Mesenchymal stem cell (in vitro differentiated cells and primary cell): ENCODE measurements at places on chromosomes 12 and 14.

DNA sequence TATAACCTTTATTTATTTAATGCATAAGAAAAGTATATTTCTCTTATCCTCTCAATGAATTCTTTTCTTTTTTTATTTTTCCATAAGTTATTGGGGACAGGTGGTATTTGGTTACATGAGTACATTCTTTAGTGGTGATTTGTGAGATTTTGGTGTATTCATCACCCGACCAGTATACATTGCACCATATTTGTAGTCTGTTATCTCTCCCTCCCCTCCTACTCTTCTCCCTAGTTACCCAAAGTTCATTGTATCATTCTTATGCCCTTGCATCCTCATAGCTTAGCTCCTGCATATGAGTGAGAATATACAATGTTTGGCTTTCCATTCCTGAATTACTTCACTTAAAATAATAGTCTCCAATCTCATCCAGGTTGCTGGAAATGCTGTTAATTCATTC lies 1900.0 kb upstream of the SEL1L start:
- no peak for DNase-seq

GRCh38 chr14:76509311-76509710 lies 133.4 kb downstream of the ESRRB start:
- no peak for DNase-seq

- no peak for DNase-seq
Observed at GRCh38 chr12:45915405-45915804, 75.0 kb downstream of the SCAF11 start.

DNA sequence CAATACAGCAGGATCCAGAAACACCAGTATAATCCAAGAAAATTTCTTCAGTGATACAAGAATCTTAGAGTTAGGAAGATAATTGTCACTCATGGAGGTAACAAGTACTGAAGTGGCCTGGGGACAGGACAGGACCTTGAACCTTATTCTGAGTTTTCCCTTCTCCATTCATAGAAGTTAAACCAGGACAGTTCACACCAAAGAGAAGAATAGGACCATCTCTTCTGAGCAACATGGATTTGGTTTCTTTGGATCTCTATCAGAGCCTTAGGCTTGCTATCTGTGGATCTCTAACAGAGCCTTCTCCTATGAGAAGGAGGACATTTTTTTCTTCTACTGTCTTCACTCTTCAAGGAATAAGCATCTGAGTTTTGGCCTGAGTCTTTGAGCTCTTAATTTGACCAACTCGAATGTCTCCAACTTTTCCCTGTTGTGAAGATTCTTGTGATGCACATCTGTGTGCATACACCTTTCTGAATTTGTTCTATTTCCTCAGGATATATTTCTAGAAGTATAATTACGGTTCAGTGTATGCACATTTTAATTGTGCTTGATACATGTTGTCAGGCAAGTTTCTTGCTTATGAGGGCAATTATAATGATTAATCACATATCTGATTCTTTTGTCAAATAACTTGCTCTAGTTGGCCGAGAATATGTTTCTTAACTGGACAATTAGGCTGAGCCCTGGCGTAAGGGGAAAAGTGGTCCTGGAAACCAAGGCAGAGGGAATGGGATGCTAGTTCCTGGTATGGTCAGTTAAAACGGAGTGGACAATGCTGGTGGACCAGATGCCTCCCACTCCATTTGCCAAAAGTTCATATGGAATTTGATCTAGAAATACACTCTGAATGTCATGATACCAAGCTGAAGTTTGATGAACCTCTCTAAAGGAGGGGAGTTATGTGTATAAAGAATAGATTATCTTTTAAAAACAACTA lies 6.6 kb downstream of the KRT6A start:
- DNase-seq, result no peak

DNA sequence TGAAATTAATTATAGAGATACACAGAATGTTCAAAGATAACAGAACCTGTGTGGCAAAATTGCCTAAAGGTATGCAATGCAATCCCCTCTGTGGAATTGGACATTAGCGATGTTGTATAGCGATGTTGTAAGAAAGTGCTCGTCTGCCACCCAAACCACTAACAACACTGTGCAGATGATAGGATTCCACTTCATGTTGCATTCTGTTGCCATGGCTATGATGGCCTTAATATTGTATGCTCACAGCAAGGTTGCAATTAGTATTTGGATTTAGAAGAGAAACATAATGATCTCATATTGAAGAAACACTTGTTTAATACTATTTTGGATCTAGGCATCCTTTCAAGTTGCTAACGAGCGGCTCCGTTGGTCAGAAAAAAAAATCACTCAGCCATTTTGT lies 260.3 kb downstream of the BCAT1 start:
- DNase-seq, result no peak

GRCh38 chr12:91072931-91073330 lies 15.1 kb upstream of the KERA start:
- DNase-seq, result no peak

- DNase-seq, result peak; percentile 46
Observed at GRCh38 chr14:48373981-48374380, 698.6 kb upstream of the MDGA2 start.

GRCh38 chr12:92188517-92189188 lies 43.0 kb upstream of the BTG1 start:
- no peak for DNase-seq

GRCh38 chr12:104313568-104314241 lies 10.2 kb downstream of the EID3 start:
- no peak for DNase-seq

DNA sequence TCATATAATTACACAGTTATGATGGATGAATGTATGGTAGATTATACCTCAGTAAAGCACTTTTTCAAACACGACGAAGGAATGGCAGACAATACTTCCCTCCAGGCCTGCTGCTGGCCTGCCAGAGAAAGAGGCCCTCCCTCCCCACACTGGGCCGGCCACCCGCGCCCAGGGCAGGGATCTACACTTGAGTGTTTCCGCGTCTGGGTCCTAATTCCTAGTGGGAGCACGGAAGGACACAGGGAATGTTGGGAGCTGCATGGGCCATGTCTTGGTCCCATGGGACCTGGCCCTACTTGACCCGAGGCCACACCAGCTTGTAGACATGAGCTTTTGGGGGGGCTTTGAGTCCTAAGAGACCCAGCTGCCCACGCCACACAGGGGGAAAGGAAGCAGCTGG lies 52.0 kb downstream of the STX2 start:
- DNase-seq, result no peak

DNA sequence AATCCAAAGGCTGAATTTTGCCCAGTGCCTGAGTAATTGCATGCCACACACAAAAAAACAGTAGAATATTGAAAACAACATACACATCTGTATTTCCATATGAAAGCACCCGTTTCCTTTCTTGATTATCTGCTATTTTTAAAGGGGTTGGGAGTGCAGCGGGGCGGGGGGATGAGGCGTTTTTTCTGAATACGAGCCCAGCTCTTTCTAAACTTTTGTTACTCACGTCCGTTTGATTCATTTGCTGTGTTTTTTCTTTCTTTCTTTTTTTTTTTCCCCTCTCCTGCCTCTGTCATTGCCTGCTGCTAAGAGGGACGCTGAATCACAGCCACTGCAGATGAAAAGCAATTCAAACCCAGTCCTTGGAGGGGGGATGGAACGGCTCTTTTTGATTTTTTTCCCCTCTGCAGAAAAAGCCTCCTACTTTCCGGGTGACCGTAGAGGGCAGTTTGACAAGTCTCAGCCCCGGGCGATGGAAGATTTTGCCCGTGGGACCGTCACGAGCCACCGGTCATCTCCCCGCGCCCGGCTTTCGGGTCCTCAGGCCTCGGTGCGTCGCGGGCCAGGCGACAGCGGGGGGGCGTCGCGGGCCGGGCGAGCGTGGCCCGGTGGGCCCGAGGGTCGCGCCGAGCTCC lies 572 bp upstream of the RASSF8 start:
- peak; percentile 86 for DNase-seq

DNA sequence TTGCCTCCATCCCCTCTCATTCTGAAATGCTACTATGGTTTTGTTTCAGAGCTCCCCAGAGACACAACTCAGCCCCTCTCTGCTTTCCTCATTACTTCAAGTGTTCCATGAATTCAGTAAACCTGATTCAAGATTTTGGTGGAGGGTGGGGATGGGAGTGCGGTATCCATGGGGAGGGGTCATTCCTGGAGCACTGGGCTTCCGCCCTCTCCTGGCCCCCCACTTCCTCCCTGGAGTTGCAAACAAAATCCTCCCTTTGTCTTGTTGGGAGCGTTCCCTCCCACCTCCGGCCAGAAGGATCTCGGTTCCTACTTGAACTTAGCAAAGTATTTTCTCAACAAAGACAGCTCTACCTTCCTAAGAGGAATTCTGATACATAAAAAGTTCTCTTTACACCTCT lies 71.8 kb upstream of the LTA4H start:
- no peak for DNase-seq

DNA sequence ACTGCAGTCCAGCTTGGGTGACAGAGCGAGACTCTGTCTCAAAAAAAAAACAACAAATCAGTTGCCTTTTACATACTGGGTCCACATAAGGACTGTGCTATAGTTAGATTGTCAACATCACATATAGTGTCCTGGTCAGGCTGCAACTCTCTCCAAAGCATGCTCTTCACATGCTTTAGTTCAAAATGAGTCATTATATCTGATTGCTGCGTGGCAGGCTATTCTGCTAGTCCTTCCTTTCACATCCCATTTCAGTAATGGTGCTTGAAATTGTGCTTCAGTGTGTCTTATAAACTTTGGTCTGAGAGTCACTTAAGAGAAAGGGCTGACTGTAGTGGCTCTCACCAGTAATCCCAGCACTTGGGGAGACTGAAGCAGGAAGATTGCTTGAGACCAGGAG lies 6.9 kb downstream of the LETMD1 start:
- DNase-seq, result no peak

- no peak for DNase-seq
Observed at GRCh38 chr14:94992046-94992445, 165.3 kb downstream of the DICER1 start.

DNA sequence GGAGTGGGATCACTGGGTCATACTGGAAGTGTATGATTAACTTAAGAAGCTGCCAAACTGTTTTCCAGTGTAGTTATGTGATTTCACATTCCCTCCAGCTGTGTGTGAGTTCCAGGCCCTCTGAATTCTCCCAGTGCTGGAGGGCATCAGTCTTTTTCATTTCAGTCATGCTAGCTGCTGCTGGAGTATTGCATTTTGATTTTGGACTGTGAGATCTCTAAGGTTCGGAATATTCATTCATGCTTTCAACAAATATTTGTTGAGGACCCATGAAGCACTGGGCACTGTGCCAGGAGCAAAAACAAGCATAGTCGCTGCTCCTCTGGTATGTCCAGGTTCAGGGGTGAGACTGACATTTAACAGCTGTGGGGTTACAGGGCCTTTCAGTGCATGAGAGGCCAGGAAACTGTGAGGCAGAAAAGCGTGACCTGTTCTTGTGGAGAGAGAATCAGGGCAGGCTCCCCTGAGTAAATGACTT lies 133.2 kb downstream of the SCARB1 start:
- DNase-seq, result peak; percentile 68

- DNase-seq, result peak; percentile 51
Observed at GRCh38 chr14:69259527-69260189, at the start of gene GALNT16. Gene GALNT16, plus strand, starts transcription at chr14:69260158. Its CDS starts 133 bp downstream, at chr14:69260291.

DNA sequence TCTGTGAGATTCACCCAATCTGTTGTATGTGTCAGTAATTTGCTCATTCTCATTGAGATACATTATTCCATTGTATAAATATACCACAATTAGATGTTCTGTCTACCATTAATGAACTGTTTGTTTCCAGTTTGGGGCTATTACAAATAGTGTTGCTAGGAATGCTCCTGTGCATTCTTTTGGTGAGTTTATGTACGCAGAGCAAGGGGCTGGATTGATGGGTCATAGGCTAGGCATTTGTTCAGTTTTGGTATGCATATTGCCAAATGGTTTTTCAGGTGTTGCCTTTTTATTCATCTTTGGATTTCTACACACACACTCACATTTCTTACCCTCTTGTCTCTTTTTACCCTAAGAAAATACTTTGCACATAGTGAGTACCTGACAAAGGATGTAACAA lies 93.4 kb downstream of the GPATCH2L start:
- no peak for DNase-seq

GRCh38 chr12:2633176-2633824 lies 161.5 kb upstream of the FKBP4 start:
- no peak for DNase-seq

- peak; percentile 94 for DNase-seq
Observed at GRCh38 chr12:53046655-53047220, 3.1 kb upstream of the TNS2 start.

- DNase-seq, result no peak
Observed at GRCh38 chr14:94535506-94535905, 25.7 kb upstream of the SERPINA4 start.

DNA sequence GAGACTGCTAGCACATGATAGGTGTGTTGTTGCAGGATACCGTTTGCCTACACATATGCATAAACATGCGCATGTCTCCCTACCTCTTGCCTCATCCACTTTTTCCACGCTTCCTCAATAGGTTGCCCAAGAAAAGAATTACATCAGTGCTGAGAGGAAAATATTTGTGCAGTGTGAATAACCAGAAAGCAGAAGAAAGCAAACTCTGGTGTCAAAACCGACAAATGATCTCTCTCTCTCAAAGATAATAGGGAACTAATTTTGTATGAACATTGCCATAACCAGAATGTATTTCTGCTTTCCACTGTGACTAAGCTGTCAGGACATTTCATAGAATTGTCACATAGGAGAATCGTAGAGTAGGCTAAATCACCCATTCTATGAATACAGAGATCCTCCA lies 1.3 kb downstream of the CLEC7A start:
- peak; percentile 41 for DNase-seq
